KBM-7 (cell line): ENCODE measurements at places on chromosomes 6 and 20.
A peak's percentile ranks its signal among the peaks of the same experiment; 100 is the strongest.

DNA sequence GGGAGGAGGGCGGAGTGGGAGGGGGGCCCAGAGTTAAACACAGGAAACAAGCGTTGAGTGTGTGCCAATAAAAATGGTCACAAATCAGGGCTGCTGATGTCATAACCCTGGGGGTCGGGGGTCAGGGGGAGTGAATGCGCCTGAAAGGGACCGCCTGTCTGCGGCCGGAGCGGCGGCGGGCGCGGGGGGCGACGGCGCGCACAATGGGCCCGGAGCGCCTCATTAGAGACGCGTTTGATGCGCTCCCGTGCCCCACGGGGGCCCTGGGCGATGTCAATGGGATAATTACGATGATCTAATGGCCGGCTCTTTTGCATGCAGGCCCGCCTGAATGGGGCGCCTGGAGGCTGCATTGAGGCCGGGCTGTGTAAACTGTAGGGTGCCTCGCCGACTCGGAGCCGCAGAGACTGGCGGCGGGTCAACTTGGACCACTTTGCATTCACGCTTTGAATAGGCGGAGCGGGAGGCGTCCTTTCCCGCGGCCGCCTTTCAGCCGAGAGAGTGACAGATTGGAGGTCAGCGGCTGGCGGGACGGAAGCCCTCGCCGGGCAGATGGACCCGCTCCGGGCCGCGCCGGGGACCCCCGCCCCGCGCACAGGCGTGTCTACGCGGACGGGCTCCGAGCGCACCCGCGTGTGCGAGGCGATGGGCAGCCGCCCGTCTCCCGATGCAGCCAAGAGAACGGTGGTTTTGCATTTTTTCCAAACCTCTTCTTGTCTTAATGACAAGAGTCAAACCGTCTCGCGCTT, 296.1 kb downstream of the TFAP2C start:
- no peak for DNase-seq

GRCh38 chr6:22152841-22153240, 144.0 kb downstream of the PRL start:
- no peak for DNase-seq

GRCh38 chr6:40678941-40679340, 91.8 kb upstream of the LRFN2 start:
- no peak for DNase-seq

- DNase-seq = no peak
Observed at GRCh38 chr6:50922579-50923525, 104.2 kb downstream of the TFAP2B start.

DNA sequence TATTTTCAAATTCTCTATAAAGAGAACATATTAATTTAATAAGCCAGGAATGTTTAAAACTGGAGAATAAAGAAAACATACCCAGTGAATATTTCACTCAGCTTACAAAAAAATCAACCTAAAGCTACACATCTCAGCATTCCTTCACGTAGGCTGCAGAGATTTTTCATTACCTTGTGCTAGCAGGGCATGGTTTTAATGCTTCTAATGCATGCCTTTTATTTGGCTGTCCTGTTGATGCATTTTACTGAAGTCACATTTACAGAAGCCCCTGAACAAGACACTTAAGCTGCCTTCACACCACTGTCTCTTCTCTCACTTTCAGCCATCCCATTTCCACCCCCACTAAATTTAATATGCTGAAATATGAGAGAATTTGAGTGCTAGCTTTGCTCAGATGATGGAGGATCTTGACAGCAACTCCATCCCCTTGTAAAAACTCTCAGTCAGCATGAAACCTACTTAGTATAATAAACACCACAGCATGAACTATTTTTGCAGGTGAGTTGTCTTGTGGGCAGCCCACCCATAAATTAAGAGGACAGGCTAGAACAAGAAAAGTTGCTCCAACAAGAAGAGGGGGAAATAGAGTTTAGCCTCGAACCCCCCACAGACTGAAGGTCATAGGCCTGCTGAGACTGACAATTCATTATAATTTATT, 159.4 kb downstream of the SIM1 start:
- DNase-seq = no peak

DNA sequence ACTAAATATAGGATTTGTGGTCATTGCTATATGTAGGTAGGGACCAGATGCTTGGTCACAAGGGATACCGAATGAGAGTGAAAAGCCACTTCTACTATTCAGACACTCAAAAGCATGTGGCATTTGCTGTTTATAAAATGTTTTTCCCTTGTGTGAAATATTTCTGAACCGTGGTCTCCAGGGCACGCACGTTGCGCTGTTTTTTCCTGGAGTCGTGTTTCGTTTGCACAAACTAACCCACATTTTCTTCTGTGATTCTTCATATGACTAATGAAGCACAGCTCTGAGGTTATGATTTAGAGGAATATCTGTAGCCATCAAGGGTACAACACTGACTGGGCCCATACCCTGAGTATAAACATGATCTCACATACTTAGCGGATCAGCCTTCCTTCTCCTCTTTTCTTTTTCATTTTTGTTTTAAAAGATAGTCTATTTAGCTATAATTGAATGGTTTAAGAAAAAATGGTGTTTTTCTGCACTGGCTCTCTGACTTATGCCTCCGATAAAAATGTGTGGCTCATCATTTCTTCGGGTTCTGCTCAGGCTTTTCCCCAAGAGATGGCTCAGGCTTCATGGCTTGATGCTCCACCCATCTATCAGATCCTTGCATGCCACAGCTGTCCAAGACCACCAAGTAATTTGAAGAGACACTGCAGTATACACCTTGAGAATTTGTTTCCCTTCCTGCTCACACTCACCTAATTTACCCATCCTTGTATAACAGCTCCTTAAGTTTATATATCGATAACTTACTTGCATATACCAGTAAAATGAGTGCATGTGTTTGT, 59.9 kb upstream of the HBS1L start:
- DNase-seq = no peak

GRCh38 chr20:63740070-63740626, 572 bp downstream of the SLC2A4RG start:
- DNase-seq = no peak

GRCh38 chr6:79137671-79138070, 59.6 kb upstream of the PHIP start:
- DNase-seq = no peak

DNA sequence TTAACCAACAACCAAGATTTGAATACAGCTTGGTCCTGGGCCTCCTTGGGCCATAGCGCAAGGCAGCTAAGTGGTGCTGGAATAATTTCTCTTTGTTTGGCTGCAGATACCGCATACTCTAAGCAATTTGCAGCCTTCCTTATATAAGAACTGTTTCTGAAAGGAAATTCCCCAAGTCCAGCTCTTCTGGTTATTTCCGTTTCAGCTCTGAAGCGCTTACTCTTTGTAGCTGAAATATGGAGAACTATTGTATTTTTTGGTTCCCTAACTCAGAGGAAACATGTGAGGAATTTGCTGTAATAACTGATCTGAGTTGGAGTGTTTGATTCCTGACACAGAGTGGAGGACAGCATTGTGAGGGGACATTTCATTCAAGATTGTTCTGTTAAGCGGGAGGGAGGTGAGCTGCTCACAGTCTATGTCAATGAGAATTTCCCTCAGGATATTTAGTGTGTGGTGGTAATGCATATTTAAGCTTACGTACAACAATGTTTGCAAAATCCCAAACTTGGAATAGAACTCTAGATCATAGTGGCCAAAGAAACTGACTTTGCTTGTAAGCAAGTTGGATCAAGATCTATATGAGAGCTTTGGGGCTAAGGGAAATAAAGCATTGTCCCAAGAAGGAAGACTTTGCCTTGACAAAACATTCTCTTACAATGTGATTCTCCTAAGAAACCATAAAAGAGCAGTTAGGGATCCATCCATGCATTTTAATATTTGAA, 576.6 kb upstream of the FLRT3 start:
- DNase-seq = no peak

GRCh38 chr20:38935285-38935684, 9.1 kb downstream of the FAM83D start:
- no peak for DNase-seq

DNA sequence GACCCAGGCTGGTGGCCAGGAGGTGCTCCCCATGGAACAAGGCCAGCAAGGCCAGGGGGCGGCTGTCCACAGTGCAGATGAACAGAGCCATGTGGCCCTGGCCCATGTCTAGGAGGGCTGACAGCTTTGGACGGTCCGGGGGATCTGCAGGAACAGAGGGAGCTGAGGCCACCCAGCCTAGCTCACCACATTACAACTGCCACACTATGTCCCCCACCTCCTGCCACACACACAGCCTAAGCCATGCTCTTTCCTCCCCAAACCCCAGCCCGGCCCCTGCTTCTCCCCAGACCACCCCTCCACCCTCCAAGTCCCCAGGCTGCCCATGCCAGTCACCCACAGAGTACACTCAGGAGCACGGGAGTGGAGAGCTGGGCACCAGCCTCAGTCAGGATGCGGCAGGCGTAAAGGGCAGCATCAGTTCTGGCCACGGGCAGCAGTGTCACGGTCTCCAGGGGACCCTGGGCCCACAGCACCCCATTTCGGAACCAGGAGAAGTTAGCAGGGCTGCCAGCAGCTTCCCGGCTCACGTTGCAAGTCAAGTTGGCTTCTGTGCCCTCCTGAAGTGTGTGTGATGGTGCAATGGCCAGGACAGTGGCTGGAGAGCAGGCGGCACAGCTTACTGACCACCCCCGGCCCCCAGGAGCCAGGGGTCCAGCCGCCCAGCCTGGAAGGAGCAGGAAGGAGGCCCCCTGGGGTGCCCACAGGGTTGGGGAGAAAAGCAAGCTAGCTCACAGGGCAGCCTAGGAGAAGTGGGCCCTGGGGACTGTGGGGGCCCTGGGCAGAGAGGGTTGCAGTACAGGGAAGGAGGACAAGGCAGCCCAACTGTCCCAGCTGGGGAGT, 15.2 kb upstream of the ADAM33 start:
- no peak for DNase-seq

- DNase-seq = no peak
Observed at GRCh38 chr6:57019434-57019833, 27.1 kb upstream of the KIAA1586 start.

- DNase-seq = no peak
Observed at GRCh38 chr6:3247255-3248146, 11.2 kb upstream of the PSMG4 start.

GRCh38 chr20:14657266-14658005, 320.0 kb upstream of the FLRT3 start:
- DNase-seq = no peak

- DNase-seq = no peak
Observed at GRCh38 chr20:20173254-20173653, 120.9 kb downstream of the CFAP61 start.

DNA sequence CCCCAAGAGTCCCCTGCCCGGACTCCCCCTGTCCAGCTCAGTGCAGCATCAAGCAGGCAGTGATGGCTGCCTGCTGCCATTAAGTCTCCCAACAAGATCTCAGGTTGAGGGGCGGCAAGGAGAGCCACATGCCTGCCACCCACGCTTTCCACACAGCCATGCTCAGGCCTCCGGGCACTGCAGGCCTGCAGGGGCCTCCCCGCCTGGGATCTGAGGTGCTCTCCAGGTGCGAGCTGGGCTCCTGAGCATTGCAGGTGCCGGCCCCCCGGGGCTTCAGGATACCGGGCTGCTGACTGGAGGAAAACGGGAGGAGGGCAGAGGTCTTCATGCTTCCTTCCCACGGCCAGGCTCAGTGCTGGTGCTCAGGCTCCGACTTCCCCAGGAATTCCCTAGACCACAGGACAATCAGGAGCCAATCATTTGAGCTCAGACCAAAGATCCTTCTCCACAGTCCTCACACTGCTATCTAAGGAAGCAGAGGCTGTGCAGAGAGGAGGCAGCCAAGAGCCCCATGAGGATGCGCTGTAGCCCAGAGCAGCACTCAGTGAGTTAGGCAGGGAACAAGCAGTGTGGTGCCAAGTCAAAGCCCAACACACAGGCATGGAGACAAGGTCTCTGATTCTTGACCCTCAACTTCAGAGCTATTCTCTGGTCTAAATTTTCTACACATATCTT, 52.7 kb downstream of the PYGB start:
- DNase-seq = no peak

DNA sequence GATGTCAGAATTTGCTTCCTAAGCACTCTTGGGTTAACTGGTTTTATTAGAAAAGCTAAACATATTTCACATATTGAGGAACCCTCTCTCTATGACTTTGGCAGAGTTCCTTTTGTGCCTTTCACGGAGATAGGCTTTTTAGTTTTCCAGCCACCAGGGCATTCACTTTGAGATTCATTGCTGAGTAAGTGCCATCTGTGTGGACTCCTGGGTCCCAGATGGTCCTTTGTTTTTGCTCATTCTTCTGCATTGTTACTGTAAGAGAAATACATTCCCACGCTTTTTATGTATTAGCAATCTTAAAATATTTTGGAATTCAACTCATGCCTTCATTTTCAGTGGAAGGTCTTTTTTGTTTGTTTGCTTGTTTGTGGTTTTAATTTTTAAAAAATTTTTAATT, 76.3 kb upstream of the PHACTR2 start:
- DNase-seq = no peak

GRCh38 chr20:62496568-62497218, 20.9 kb upstream of the GATA5 start:
- DNase-seq = peak; percentile 55

GRCh38 chr6:73177221-73177944, 47.9 kb downstream of the KHDC1L start:
- no peak for DNase-seq

DNA sequence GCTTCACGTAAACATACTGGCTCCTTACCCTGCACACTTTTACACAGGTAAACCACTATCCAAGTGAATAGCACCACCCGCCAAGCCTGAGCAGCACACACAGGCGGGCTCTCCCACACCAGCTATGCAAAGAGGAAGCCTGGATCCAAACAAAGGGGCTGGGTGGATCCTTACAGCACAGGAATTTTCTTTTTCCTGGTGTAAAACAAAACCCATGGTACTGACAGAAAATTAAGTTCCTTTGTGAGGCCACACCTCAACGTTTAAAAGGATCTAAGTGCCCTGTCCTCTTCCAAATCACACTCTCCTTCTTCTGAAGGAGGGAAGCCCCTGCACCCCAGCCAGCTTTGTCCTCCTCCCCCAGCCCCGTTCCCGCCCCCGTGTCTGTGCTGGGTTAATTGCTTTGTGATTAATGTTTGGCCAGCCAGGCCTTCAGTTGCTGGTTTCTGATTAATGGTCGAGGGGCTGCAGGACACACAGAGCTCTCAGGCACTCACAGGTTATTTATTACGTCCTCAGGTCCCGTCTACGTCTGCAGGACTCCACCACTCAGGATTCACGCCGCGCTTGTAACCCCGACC, 6.1 kb downstream of the DACT2 start:
- DNase-seq = no peak

GRCh38 chr6:12083763-12084162, 71.7 kb downstream of the HIVEP1 start:
- no peak for DNase-seq

DNA sequence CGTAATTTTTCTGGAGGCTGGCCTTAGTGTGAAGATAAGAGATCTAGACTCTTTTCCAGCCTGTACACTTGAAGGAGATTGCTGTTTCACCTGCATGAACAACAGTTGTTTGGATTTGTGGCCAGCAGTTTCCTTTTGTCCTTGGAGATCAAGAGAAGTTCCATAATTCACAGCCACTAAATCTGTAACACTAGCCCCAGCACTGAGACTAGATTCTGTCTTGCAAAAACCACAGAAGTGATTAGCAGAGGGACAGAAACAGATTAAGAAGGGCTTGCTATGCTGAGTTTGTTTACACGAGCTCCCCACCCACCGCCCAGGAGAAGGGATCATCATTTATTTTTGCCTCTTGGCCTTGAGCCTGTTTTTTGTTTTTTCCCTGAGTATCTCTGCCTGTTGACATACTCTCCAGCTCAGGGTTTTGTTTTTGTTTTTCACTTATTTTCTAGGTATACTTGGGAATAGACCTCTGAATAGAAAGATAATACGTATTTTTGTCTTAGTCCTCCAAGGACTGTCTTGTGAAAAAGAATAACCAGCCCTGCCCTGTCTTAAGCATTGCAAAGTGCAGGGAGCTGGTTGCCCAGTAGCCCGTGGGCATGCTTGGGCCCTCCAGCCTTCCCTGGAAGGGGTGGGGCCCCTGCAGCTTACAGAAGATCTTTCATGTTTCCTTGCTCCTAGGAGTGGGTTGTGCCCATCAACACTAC, 93.1 kb upstream of the SOX4 start:
- DNase-seq = no peak
